ENCODE measurements at places on chromosomes 13 and 19. TPM values are rescaled to one million over a fixed set of nuclear protein-coding genes. Genes with fewer than 3 reads are reported as not detected.

VAV1 gene
- 1.8 TPM for total RNA-seq

COMMD6 gene
- total RNA-seq = 34.9 TPM

SIGLEC10 gene
- not detected for total RNA-seq

LILRB2 gene
- not detected for total RNA-seq

- DNase-seq = no peak
These were observed 159.5 kb upstream of the SOX1 start for GRCh38 chr13:111907341-111907880.

DNA sequence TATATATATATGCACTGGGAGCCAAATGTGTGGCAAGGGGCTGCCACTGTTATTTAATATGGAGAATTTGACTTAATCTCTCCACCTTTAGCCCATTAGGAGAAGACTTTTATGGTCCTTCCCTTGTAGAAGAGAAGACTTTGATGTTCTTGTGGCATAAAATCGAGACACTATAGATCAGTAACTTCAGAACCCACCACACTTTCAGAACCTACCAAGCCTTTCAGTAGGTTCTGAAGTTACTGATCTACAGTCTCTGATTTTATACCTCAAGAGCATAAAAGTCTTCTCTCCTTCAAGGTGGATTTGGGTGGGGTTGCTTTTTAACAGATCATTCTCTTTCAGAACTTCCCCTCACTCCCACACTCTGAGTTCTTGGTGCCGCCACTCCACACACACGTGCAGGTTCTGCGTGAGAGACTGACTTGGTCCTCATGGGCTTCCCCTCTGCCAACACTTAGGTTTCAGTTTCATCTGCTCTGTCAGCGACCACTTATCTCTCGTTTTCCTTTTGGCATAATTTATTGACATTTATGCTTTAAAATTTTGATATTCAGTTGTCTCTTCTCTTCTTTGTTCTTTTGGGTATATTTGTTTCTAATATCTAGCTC is 213.4 kb upstream of the PCDH17 start:
- DNase-seq = no peak
